ENCODE measurements at places on chromosomes 3 and 15.
A peak's percentile ranks its signal among the peaks of the same experiment; 100 is the strongest.

DNA sequence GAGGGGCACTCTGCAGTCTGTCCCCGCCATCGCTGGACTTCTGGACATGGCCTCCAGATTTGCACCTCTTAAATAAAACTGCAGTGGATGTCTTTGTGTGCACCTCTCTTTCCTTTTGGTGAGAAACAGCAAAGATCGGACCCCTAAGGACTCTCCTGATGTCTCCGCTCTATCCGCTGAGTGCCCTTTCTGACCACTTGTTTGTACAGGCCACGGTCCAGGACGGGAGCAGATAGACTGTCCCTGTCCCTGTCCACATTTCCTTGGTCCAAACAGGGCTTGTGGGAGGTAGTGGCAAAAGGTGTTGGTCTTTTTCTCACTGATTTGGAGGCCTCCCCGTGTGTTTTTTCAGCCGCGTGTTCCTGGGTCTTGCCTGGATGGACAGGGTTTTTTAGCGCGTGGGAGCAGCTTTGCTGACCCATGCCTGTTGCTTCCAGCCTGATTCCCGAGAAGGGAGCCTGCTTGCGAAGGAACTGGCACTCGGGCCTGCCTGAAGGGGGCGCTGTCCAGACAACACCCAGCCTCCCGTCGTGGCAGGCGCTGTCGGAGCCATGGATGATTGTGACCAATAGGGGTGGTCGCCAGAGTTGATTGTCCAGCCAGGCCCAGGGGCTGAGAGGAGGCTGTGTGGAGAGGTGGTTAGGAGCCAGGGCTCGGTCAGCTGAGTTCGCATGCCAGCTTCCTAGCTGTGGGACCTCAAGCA is 13.2 kb upstream of the STAB1 start:
- DNase-seq = no peak

- no peak for DNase-seq
Observed at GRCh38 chr3:632571-633170, 436.1 kb downstream of the CHL1 start.

GRCh38 chr15:59691194-59691805 is 2.2 kb upstream of the BNIP2 start:
- DNase-seq = no peak

- no peak for DNase-seq
Observed at GRCh38 chr3:160224256-160224655, 966 bp upstream of the C3orf80 start.

GRCh38 chr15:31360843-31361763 is 34.5 kb downstream of the KLF13 start:
- DNase-seq = peak; percentile 33

All from activated CD8-positive, alpha-beta memory T cell treated with anti-CD3 and anti-CD28 coated beads for 4 hours (primary cell).